Stimulated activated naive CD4-positive, alpha-beta T cell (primary cell): ENCODE measurements at places on chromosomes 13 and 19.

DNA sequence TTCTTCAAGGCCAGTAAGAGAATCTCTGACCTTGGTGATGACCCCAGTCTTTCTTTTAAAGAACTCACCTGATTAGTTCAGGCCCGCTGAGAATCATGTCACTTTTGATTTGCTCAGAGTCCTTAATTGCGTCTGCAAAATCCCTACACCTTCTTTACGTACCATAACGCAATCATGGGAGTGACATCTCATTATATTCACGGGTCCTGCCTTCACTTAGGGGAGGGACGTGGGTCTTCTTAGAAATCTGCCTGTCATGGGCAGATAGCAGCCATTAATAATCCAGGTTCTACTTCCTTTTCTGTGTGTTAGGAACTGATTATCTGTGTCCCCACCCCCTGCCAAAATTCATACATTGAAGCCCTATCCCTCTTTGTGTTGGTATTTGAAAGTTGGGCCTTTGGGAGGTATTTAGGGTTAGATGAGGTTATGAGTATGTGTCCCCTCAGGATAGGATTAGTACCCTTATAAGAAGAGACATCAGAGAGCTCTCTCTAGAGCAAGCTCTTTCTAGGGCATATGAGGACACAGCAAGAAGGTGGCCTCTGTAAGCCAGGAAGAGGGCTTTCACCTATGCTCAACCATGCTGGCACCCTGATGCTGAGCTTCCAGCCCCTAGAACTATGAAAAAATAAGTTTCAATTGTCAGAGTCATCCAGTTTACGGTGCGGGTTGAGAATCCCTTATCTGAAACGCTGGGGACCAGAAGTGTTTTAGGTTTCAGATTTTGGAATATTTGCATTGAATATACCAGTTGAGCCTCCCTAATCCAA, 9.9 kb downstream of the TPP2 start:
- DNase-seq: no peak

GRCh38 chr19:45790942-45791341, 1.7 kb downstream of the DMWD start:
- peak; percentile 10 for DNase-seq

- DNase-seq: no peak
Observed at GRCh38 chr19:5193192-5193591, 147.4 kb downstream of the PTPRS start.

DNA sequence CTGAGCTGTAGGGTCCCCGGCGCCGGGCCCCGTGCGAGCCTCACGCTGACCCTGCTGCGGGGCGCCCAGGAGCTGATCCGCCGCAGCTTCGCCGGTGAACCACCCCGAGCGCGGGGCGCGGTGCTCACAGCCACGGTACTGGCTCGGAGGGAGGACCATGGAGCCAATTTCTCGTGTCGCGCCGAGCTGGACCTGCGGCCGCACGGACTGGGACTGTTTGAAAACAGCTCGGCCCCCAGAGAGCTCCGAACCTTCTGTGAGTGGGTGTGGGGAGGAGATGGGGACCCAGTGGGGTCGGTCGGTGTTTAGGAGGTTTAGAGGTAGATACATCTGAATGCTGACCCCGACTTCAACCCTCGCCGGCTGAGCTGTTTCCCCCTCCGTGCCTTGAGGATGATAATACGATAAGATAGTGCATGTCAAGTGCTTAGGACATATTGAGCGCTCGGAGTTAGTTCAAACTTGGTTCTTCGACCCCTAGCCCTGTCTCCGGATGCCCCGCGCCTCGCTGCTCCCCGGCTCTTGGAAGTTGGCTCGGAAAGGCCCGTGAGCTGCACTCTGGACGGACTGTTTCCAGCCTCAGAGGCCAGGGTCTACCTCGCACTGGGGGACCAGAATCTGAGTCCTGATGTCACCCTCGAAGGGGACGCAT, 1.9 kb downstream of the ICAM5 start:
- no peak for DNase-seq

DNA sequence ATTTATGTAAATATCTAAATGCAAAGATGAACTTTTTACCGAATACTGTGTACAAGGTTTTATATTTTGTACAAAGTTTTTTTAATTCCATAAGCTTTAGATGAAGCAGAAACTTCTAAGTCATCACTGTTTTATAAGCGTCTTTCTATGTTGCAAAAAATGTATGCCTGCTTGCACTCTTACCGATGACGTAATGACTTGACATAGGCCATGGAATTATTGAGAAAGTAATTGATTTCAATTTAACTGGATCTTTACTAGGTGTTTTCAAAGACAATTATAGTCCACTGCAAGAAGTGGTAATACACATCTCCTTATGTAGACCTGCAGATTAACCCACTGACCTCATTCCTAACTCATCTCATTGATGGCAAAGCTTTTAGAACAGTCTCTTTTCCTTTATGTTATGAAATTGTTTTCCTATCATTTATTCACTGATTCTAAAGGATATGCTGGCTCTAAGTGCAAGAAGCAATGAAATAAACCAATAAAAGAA, 10.4 kb downstream of the DACH1 start:
- DNase-seq: no peak

GRCh38 chr13:66805657-66806056, 424.5 kb downstream of the PCDH9 start:
- no peak for DNase-seq

DNA sequence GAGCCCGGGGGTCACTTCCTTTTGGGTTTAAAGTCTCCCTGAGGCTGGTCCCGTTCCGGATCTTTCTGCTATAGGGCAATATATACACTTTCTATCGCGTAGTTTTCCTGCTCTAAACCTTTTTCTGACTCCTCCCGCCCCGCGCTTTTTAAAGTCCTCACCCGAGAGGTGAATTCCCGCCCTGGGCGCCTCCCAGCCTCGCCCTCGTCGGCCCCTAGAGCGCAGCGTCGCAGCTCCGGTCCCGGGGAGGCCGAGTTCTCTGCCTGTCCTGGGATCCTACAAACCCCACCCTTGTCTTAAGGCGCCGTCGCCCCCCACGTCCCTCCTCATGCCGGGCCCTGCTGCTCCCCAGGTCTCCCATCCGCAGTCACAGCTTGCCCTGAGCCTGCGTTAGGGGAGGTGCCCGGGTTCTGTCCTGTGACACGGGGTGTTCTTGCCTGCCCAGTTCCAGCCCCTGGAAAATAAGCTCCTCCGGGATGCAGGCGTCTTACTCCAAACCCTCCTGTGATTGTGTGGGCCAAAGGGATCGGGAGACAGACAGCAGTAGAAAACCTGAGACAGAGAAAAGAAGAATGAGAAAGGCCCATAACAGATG, 491 bp downstream of the ZNF525 start:
- no peak for DNase-seq

DNA sequence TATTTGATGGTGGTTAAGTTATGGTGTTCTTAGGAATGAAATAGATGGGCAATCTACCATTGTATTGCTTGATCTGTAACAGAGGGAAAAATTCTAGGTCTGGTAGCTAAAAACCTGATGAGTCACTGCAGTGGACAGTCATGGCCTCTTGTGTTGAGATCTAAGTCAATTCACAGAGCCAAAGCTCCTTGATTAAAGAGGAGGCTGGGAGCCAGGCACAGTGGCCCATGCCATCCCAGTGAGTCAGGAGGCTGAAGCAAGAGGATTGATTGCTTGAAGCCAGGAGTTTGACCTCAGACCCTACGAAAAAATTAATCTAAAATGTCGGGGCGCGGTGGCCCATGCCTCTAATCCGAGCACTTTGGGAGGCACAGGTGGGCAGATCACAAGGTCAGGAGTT, 67.1 kb upstream of the KPNA3 start:
- DNase-seq: no peak

DNA sequence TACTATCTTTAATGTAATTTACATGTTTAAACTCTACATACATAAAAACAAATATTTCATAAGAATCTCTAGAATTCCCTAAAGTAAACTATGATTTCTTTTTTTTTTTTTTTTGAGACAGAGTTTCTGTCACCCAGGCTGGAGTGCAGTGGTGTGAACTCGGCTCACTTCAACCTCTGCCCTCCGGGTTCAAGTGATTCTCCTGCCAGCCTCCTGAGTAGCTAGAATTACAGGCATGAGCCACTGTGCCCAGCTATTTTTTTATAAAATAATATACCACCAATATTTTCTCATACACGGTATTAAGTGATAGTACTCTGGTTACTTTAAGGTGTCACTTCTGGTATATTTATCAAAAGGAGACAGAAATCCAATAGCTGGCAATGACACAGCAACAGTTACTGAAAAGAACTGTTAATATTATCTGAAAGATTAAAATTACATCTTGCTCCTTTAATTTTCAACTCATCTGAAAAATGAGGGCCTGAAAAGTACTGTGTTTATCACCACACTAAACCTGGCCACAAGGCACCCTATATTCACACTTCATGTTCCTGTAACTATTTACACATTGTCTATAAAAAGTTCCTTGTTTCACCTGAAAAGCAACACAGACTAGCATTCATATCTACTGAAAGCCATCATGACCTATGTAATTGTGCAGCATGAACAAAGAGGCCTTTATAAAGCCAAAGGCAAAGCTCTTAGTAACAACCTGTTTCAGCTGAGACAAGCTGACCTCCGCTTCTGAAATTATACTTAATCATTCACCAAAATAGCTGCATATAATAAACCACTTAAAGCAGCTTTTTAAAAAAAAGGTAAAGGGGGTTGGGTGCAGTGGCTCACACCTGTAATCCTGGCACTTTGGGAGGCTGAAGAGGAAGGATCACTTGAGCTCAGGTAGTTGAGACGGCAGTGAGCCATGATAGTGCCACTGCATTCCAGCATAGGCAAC, 106.1 kb downstream of the SLC25A15 start:
- no peak for DNase-seq

DNA sequence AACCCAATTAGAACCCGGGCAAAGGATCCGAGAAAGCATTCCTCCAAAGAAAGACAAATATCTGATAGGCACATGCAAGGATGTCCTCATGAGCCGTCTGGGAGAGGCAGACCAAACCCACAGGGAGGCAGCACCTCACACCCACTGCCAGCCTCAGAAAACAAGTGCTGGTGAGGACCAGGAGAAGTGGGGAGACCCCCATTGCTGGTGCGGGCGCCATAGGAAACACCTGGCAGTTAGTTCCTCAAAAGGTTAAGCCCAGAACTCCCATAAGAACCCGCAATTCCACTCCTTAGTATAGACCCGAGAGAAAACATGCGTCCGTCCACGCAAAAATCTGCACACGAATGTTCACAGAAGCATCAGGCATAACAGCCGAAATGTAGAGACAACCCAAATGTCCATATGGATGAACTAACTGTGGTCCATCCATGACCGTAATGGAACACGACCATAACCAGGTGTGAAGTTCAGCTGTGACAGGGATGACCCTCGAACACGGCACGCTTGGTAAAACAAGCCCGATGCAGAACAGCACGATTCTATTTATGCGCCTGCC, 7.9 kb downstream of the ZNF787 start:
- DNase-seq: no peak

DNA sequence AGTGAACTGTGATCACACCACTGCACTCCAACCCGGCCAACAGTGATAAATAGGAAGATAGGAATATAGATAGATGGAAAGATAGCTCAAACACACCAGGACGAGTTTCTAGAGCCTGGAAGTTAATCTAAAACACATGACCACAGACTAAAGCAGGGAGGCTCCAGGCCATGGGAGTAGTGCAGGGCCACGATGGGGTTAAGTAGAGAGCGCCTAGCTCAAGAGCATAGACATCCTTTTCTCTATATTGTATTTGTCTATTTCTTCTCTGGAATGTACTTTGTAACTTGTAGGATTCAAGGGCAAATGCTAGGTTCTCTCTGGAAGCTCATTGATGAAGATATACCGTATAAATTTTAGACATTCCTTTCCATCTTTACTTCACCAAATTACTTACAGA, 69.6 kb downstream of the ZAR1L start:
- DNase-seq: no peak

DNA sequence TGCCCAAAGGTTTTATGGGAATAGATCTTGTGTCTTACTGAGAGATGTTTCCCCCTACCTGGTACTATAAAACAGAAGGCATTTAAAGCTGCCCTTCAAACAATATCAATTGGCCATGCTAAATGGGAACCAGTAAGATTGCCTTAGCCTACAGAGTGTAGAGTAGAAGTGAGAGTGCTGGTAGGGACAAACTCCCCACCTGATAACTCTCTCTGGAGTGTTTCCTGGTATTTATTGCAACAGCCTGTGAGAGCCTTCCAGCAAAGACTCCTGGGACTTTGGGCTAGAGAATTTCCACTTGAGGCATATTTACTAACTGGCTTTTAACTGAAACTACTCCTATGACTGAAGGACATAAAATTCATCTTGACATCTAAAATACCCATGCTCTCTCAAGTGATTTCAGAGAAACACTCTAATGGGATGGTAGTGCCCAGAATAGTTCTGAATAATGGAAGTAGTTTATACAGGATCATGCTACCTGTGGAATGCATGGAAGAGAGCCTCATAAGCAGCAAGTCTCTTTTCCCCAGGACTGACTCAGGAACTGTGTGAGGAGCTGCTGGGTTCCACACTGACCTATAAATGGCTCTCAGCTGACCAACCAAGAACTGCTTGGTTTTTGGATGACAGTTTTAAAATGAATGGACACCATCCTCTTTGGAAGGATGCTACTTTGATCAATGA, 132.7 kb upstream of the SLITRK5 start:
- no peak for DNase-seq

GRCh38 chr19:51466723-51467122, 8.5 kb upstream of the SIGLEC8 start:
- no peak for DNase-seq

DNA sequence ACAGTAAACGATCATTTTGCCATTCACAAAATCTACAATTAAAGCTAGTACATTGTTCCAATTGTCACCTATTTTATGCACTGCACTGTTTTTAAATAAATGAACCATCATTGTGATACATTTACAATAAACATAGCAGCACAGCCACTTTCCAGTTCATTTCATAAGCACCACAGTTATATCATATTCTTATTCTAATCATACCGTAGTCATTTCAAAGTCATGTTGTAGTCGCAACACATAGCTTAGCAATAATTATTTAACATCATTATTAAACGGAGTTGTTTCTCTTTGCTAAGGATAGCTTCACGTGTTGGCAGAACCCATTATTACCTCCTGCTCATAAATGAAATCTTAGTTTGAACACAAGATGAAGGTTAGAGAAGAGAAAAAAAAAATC, 2.2 kb upstream of the PCDH9 start:
- DNase-seq: no peak

DNA sequence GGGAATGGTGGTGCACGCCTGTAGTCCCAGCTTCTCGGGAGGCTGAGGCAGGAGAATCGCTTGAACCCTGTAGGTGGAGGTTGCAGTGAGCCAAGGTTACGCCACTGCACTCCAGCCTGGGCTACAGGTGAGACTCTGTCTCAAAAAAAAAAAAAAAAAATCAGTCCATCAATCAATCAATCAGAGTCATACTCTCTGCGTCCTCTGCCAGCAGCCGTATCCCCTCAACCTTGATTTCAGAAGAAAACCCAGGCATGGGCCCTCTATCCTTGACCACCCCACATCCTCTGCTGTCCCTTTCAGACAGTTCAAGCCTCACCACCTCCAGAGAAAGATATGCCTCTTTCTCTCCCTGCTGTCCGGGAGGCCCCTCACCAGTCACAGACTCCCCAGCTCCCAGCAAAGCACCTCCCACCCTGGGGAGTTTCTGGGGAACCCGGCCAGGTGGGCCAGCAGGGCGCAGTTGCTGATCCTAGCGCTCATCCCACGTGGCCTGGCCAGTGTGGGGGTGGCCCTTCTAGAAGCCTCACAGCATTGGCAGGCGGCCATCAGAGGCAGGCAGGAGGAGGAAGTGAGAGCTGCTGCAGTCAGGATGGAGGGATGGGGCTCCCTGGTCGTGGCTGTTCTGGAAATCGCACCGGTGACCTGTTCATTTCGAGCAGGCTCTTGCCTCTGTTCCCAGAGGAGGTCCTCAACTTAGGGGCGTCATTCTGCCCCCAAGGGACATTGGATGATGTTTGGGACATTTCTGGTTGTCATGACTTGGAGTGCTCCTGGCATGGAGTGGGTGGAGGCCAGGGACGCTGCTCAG, 10.2 kb upstream of the JSRP1 start:
- DNase-seq: no peak

GRCh38 chr13:91647361-91647990, 249.1 kb downstream of the GPC5 start:
- no peak for DNase-seq
